ENCODE measurements at places on chromosomes 16 and 17.

DNA sequence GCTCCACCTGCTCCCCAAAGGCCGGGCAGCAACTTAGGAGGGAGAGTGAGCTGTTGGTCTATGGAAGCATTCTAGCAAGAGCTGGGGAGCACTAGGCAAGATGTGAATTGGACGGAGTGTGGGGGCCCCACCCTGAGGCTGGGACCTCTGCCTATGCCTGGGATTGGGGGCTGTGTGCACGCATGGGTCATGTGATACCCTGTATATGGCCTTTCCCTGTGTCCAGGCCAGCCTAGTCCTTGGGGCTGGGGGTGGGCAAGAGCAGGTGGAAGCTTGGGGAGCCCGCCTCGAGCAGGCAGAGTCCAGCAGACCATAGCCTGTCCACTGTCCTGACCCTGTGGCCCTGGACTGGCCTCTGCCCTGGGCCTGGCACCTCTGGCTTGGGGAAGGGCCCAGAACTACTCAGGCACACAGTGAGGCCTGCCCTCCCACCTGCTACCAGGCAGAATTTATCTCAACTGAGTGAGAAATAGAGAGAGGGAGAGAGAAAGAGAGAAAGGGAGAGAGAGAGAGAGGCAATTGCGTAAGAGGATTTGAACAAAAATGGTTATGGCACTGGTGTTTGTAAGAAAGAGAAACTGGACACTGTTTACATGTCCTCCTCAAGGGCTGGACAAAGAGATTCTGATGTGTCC is 19.1 kb downstream of the PDP2 start:
- no peak for DNase-seq

GRCh38 chr17:64685705-64686104 is 23.6 kb upstream of the SMURF2 start:
- no peak for DNase-seq

GRCh38 chr16:57807968-57808528 is 5.8 kb upstream of the KIFC3 start:
- DNase-seq: peak; percentile 77

DNA sequence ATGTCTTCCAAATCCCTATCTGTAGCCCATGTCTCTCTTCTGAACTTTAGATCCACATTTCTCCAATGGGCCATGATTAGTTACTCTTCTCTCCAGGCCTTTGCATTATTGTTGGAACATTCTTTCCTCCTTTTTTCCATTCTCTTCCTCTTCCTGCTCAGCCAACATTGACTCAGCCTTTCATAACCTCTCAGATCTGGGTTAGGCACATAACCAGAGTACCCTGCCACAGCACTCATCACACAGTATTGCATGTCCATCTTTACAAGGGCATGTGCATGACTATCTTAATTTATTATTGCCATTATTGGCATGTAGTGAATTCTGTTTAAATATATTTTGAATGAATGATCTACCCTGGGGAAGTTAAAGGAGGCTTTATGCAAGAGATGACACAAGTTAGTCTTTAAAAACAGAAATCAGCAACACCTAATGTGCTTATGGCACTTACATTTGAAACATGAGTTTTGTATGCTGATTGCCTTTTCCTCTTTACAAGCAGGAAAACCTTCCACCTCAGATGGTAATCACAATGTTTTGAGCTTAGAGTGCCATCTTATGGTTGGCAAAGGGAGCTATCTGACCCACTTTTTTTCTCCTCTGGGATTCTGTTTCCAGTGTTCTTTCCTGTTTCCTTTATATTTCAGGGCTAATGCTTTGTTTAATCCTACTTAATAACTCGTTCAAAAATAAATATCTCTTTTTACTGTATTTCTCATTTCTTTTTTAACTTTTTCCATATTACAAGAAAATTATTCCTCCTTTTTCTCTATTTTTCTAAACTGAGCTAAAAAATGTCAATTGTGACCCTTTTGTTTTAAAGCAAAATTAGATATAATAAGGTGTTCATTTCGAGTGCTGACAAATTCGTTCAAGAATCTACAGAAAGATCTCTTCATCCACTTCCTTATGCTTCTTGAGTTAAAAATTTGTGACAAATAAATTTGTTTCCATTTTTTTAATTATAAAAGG is 151.0 kb upstream of the RBL2 start:
- DNase-seq: peak; percentile 68

DNA sequence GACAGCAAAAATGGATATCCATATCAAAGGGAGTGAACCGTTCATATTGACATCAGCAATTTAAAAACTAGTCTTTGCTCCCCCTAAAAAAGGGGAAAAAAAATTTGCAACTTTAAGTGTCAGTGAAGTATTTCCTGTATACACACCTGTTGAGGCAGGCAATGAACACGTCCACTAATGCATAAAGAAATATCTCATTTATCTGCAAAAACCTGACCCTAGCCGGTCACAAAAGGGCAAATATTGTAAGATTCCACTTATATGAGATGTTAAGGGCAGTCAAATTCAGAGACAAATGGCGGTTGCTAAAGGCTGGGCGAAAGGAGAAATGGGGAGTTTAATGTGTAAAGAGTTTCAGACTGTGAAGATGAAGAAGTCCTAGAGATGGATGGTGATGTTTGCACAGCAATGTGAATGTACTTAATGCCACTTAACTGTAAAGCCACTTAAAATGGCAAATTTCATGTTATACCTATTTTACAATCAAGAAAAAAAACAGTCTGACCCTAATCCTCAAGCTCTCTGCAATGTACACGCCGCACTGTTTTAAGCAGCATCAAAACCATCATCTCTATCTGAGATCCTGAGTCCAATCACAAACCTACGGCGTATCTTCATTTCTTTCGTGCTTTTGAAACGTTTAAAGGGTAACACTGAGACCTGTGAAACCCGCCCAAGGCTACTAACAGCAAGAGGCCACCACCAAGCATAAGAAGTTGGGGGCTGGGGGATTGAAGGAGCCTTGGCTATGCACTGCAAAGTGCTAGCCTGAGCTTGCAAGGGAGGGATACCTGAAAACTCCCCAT is 1.1 kb downstream of the PARN start:
- DNase-seq: no peak

DNA sequence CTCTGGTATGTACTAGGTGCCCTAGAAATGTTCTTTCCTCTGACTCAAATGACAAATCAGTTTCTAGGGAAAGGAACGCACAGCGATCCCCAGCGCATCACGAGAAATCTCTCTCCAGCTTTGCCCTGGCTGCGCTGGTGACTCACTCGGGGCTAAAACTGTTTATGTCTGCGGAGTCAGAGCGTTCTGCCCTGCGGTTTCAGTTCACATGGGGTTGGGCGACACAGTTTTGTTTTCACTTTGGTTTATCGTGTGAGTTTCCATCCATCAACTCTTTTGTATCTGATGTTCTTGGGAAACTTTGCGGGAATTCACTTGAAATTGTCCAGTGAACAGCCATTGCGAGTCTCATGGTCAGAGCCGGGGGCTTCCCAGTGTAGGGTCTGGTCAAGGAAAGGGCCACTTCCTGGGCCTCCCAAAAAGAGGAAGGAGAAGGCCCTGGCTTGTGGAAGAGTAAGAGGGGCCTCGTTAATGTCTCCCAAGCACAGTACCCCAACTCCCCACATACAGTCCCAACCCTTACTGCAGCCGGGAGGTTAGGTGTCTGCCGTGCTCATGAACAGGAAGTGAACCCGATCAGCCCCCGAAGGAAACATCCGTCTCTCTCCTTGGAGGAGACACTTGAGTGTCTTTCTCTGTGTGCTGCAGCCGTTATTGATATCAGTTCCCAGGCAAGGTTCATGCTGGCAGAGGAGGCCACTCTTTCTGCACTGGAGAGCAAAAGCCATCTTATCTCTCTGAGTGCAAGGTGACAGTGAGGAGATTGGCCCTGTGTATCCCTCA is 643.2 kb downstream of the WWOX start:
- DNase-seq: peak; percentile 11

- DNase-seq: peak; percentile 40
These were observed 43.2 kb downstream of the C16orf82 start for GRCh38 chr16:27109666-27110523.

- peak; percentile 54 for DNase-seq
These were observed 65.9 kb downstream of the CEP95 start for GRCh38 chr17:64572682-64573154.

GRCh38 chr16:2428051-2428783 is 1.0 kb upstream of the CCNF start:
- peak; percentile 60 for DNase-seq

DNA sequence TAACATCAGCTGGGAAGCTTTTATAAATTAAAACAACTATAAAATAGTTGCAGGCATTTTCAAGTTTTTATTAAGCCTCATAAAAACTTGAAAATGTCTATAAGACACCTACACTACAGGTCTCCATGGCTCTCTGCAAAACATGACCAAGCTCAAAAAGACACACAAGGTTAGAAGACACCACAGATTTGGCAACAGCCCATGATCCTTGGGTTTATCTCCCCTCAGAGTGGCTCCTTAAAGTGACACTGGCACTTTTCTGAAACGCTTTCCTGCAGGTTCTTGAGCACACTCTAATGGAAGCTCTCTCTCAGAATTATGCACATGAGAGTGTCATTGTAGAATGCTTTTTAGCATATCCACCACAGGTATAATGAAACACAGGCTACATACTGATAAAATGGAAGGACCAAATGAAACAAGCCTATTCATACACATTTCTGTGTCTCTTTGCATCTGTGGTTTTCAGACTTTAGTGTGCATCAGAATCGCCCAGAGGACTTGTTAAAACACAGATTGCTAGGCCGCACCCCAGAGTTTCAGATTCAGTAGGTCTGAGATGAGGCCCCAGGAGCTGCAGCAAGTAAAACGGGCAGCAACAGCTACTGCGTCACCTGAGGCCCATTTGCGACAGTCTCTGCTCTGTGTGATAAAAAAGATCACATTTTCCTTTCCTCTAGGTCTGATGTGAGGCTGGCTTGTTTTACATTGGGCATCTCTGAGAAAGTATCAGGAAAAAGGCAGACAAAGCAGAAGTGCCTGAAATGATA is 75.0 kb upstream of the WSB1 start:
- DNase-seq: no peak

GRCh38 chr16:77853161-77853560 is 64.8 kb downstream of the VAT1L start:
- no peak for DNase-seq

DNA sequence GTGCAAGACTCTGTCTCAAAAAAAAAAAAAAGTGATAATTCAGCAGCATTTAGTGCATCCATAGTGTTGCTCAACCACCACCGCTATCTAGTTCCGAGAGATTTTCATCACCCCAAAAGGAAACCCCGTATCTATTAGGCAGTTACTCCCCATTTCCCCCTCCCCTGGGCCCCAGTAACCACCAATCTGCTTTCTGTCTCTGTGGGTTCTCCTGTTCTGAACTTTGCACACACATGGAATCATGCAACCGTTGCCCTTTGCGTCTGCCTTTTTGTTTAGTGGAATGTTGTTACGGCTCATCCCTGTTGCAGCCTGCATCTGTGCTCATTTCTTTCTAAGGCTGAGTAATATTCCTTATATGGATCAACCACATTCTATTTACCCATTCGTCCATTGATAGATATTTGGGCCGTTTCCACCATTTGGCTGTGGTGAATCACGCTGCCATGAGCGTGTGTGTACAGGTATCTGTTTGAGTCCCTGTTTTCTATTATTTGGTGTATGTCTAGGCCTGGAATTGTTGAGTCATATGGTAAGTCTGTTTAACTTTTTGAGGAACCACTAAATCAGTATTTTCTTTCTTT is 8.7 kb upstream of the SYNGR2 start:
- no peak for DNase-seq

GRCh38 chr17:81601525-81602120 is 35.3 kb downstream of the NPLOC4 start:
- peak; percentile 75 for DNase-seq

GRCh38 chr17:20922128-20922670 is 120.6 kb downstream of the USP22 start:
- DNase-seq: no peak

DNA sequence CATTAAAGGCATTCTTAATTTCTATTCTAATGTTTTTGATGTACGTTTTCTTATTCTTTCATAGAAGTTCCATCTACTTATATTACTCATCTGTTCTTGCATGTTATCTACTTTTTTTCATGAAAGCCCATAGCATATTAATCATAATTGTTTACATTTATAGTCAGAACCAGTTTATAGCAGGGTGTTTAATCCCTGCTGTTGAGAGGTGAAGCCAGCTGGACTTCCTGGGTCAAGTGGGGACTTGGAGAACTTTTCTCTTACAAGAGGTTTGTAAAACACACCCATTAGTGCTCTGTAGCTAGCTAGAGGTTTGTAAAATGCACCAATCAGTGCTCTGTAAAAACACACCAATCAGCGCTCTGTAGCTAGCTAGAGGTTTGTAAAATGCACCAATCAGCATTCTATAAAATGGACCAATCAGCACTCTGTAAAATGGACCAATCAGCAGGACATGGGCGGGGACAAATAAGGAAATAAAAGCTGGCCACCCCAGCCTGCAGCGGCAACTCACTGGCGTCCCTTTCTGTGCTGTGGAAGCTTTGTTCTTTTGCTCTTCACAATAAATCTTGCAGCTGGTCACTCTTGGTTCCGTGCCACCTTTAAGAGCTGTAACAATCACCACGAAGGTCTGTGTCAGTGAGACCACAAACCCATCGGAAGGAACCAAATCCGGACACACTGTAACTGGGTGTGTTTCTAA is 120.6 kb downstream of the TANC2 start:
- DNase-seq: no peak

DNA sequence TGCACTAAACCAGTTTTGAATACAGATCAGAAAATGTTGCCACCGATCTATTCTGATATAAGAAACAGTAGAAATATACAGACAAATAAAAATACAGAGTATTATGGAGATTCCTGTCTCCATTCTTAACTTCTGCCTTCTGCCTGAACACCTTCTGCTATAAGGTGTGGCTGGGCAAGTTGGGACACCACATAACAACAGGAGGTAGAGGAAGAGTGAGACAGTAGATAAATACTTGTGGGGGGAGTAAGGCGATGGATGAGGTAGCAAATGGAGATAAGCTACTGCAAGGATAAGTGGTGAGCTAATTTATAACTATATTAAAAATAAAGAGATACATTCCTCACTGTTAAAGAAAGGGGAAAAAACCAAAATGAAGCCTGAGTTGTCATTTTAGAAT is 143.7 kb downstream of the CDH8 start:
- DNase-seq: no peak

DNA sequence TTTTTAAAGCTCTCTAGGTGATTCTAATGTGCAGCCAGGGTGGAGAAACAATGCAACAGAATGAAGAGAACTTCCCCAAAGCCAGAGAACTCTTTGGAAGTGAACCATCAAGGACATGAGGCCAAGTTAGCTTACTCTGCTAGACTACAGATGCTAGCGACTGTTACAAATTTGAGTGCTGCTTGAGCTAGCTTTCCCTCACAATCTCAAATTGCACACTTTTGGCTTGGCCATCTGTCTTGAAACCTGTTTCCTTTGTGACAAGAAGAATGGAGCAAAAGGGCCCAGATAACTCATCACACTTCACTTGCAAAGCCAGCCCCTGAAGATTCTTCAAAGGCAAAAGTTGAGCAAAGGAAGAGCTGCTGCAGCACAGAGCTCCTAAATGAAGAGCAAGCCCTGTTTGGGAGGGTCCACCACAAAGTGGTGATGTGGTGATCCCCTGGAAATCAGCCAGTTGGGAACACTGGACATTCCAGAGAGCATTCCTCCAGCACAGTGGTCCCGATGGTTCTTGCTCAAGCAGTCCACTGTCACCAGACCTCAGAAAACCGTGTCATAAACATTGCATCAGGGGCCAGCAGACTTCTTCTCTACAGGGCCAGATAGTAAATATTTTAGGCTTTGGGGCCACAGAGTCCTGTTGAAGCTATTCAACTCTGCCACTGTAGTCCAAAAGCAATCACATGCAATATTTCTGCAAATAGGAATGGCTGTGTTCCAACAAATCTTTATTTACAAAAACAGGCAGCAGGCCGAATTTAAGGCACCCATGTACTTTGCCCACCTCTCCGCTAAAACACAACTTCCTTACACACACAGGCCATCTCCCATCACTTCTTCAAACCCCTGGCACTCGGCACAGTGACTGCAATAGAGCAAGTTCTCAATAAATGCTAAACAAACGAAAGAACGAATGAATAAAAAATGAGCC is 21.2 kb downstream of the SLC39A11 start:
- DNase-seq: no peak

Data from T47D (cell line).